ENCODE measurements at places on chromosomes 2 and 18.

- DNase-seq, result no peak
Observed at GRCh38 chr2:3195641-3196476, 181.8 kb downstream of the EIPR1 start.

GRCh38 chr2:20339012-20339411 lies 11.6 kb downstream of the PUM2 start:
- no peak for DNase-seq

GRCh38 chr2:110925479-110925878 lies 193.1 kb downstream of the ACOXL start:
- no peak for DNase-seq

- DNase-seq, result no peak
Observed at GRCh38 chr2:236291911-236292310, 27.7 kb upstream of the ASB18 start.

GRCh38 chr2:223980397-223980735 lies 23.1 kb downstream of the MRPL44 start:
- no peak for DNase-seq

GRCh38 chr18:38759457-38759856 lies 1193.9 kb upstream of the CELF4 start:
- DNase-seq, result no peak

DNA sequence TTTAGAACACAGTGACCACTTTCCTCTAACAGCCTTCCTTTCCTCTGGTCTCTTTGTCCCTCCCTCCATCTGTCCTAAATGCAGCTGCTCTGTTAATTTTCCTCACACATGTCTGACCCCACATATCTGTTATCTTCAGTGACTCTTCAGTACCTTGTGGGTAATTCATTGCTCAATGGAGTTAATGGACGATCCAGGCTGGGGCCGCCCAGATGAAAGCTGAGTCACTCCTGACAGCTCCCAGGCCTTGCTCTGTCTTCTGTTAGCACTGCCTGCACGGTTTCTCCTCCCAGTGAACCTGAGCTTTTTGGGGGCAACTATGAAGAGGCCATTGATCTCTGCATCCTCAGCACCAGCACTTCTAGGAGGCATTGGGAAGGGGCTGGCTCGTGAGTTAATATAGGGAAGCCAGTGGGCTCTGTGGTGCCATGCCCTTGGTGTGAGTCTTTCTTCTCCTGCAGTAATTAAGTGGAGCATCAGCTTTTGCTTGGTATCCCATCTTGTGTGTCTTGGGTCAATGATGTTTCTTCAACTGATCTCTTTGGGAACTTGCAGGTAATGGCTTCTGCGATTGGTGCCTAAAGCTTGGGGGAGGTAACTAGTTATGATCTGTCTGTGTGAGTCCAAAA lies 67.3 kb downstream of the SNORC start:
- no peak for DNase-seq

- no peak for DNase-seq
Observed at GRCh38 chr2:60167089-60167488, 386.4 kb downstream of the BCL11A start.

- no peak for DNase-seq
Observed at GRCh38 chr2:4420032-4420431, 716.7 kb downstream of the DCDC2C start.

GRCh38 chr18:8847066-8847755 lies 141.9 kb downstream of the MTCL1 start:
- DNase-seq, result no peak

DNA sequence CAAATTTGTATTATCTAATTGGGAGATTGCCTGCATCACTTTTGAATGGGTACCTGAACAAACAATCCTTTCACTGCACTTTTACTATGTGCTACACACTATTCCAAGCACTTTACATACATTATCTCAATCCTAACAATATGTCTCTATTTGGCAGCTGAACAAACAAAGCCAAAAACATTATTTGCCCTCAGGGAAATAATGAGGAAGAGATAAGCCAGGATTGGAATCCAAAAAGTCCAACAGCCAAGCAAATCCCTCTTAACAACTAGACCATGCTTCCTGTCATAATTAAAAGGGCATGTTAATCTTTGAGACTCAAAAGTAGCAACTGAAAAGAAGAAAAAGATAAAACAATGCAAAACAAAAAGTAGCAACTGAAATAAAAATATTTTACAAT lies 32.1 kb downstream of the RPRD1A start:
- DNase-seq, result no peak

- DNase-seq, result no peak
Observed at GRCh38 chr2:57497489-57498096, 549.0 kb upstream of the VRK2 start.

DNA sequence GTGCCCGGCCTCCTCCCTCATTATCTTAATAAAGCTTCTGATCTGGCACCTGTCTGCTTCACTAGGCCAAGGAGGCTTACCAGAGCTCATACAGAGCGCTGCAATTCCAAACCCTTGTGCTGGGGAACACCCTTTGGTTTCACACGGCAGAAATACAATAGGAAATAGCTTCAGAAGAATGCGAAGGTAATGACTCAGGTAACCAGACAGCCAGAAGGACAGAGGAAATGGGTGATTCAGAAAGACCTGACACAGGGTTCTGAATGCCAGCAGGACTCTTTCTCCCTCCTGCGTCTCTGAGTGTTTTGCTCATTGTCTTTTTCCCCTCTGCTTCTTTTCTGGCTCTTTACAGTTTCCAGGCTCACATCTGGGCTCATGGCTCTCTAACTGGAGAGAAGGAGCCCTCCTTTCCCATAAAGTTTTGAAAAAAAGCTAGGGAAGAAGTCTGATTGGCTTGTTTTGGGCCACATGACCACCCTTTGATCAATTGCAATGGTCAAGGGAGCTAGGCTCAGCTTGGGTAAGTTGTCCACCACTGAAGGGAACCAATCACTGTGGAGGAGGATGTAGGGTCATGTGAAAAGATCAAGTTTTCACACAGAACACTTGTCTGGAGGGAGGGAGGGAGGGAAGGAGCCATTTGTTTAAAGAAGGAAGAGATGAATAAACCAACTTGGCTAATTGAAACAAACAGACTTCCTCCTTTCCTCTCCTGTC lies 90.5 kb upstream of the UPP2 start:
- no peak for DNase-seq

GRCh38 chr18:77822632-77823031 lies 573.0 kb downstream of the GALR1 start:
- no peak for DNase-seq

DNA sequence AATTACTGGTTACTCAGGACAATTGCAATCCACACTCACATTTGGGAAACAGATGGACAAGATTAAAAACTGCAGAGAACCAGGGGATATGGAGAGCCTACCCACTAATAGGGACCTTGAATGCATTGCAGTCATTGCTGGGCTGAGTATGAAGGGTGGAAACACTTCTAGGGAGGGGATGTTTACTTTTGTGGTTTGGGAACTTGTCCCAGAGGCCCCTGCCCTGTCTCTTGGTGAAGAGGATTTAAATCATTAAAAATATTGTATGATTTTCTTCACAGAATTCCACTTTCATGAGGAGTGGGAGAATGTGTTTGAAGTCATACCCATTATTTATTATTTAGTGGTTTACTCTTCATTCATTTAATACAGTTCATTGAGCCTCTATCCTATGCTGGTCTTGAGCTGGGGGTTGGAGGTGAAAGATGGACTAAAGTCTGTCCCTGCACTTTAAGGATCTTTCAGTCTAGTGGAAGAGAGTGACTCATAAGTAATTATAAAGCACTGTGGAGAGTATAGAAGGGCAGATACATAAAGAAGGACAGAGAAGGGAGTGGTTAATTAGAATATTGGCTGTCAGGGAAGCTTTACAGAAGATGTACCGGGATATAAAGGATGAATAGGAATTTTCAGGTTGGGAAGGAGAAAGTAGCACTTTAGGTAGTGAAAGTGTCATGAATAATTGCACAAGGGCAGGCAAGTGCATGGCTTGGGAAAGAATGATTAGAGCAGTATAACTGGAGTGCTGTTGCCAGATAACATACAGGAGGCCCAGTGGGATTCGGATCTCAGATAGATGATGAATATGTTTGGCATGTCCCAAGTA lies 313.4 kb downstream of the LPIN1 start:
- DNase-seq, result no peak

GRCh38 chr2:160253440-160254188 lies 53.5 kb upstream of the ITGB6 start:
- DNase-seq, result no peak

GRCh38 chr2:73020657-73021370 lies 50.7 kb downstream of the SFXN5 start:
- DNase-seq, result no peak

DNA sequence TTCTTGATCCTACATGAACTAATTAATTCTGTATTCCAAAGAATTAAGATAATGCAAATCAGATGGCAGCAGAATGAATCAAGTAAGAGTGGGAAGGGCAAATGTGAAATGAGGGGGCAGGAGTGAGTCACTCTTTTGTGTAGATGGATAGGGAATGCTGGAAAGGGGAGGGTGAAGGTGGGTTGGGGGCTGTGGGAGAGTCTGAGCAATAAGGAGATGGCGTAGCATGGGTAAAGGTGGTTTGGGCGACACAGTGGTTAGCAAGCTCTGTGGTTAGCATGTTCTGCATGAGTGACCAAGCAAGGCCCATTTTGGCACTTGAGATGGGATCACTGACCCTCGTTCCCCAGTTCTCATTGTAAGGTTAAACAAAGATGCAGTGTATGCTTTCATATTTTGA lies 20.4 kb downstream of the GPD2 start:
- no peak for DNase-seq

DNA sequence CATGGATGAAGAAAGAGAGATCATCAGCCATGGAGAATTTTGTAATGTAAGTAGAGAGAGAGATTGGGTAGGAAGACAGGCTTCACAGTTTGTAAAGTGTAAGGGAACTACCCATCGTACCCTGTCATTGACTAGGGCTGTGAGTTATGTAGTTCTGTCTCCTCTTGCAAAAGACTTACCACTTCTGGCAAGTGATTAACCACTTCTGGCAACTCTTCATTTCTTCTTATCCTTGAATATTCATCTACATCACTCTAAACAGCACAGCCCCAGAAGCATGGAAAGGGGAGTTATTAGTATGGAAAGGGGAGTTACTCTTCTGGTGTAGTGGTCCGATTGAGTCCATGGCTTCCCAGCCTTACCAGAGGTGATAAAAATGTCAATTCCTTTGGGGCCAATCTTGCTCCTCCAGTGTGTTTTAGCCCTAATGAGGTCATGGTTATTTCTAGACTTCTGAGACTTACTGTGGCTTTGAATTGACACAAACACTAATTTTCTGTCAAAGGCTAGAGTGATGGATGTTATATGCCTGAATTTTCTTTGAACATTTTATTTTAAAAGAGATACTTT lies 52.0 kb downstream of the STAT1 start:
- DNase-seq, result no peak

DNA sequence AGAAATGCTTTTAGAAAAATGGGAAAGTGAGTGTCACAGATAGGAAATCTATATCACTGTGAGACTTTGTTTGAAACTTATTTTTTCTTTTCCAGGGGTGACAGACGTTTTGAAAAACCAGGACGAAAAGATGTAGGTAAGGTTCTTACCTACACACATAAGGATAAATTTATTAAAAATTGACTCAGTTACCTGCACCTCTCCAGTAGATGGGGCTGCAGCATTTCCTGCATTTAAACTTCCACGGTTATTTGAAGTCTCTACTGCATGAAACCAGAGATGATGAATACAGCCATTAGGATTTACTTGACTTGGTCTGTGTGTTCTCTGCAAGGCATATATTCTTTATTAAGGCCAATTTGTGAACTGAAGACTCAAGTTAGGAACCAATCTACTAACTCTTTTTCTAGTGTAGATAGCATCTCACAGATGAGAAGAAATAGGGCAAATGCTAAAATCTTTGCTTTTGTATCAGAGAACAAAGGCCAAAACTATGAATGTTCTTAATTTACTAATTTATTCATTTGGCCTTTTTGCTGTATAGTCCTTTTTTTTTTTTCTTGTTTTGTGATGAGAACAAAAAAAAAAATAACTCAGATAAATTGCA lies 15.0 kb downstream of the KCNJ13 start:
- DNase-seq, result no peak

GRCh38 chr2:55518841-55519165 lies 715 bp upstream of the CFAP36 start:
- no peak for DNase-seq

DNA sequence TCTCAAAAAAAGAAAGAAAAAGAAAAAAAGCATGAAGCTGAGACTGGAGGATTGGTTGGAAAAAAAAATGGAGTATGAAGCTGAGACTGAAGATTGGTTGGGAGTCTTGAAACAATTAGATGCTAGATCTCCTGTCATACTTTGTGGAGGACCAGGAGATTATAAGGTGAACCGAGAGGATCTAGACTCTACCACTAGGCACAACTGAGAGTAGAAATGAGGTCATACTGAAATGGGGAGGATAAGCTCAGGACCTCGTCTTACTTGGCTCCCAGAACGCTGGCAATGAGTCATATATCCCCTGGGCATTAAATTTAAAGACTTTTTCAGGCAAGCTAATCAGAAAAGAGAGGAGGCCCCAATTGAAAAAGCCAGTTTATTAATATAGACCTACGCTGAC lies 3.3 kb upstream of the ORC2 start:
- DNase-seq, result no peak

- DNase-seq, result no peak
Observed at GRCh38 chr2:130387804-130388203, 31.9 kb downstream of the PTPN18 start.

GRCh38 chr2:105379741-105380186 lies 19.1 kb downstream of the FHL2 start:
- no peak for DNase-seq

GRCh38 chr2:200479692-200480265 lies 30.1 kb downstream of the KCTD18 start:
- DNase-seq, result no peak

- DNase-seq, result no peak
Observed at GRCh38 chr2:18907508-18907907, 318.1 kb upstream of the NT5C1B start.

DNA sequence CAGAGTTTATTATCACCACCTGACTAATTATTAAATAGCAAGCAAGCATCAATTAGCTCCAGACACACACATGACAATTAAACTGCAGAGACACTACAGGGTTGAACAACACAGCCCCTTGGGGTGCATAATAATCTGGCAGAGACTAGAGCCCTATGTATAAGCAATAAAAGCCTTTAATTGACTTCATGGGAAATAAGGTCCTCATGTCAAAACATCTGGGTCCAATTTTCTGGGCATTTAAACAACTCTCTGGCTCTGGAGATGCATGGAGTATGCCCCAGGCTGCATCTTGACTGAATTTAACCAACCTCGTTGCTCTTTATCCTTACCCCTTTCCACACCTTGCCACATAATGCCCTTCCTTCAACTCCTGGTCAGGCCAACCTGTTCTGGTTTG lies 270.7 kb upstream of the THUMPD2 start:
- no peak for DNase-seq

- no peak for DNase-seq
Observed at GRCh38 chr2:218478544-218478943, 59.6 kb downstream of the VIL1 start.

GRCh38 chr2:155099784-155100183 lies 401.3 kb downstream of the KCNJ3 start:
- DNase-seq, result no peak

GRCh38 chr2:10733566-10733925 lies 12.1 kb downstream of the ATP6V1C2 start:
- no peak for DNase-seq

- no peak for DNase-seq
Observed at GRCh38 chr18:55264108-55264507, 304.8 kb upstream of the CCDC68 start.

GRCh38 chr18:80233899-80234298 lies 13.4 kb downstream of the PARD6G start:
- DNase-seq, result no peak

All from T-helper 22 cell (primary cell).